Stimulated activated CD8-positive, alpha-beta memory T cell treated with anti-CD3 and anti-CD28 coated beads, Interleukin-7, amount 100 ng/mL, for 1 hour (primary cell): ENCODE measurements at places on chromosomes 11 and 22.

DNA sequence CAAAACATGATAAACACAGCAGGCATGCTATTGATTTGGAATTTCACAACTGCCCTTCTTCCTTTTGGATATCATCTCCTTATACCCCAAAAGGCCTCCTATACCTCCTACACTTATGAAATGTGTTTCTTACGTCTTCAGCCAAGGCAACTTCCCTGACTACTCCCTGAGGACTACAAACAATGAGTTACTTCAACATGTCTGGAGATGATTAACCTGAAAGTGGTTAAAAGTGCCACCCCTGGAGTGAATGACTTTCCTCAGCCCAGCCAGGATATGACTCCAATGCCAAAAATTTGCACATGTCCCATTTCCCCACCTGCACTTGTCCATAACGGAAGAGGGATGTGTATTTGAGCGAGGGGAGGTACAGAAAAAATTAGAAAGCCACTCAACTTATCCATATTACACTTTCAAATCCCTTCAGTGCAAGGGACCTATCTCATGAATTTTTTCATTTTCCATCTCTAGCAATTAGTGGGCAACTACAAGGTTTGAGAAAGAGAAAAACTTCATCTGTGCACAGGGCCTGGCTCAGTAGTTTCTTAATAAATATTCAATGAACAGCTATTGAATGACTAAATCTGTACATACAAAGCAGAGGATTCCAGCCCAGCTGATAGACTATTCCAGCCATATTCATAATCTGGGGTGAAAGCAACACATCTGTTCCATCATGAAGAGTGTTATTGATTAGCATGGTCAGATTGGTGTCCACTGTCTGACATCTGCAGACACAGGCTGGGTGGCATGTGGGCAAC, 36.8 kb downstream of the KIRREL3 start:
- no peak for DNase-seq

GRCh38 chr22:34914846-34915245, 151.1 kb upstream of the ISX start:
- no peak for DNase-seq

GRCh38 chr11:44518968-44519550, 46.4 kb upstream of the CD82 start:
- DNase-seq: no peak

DNA sequence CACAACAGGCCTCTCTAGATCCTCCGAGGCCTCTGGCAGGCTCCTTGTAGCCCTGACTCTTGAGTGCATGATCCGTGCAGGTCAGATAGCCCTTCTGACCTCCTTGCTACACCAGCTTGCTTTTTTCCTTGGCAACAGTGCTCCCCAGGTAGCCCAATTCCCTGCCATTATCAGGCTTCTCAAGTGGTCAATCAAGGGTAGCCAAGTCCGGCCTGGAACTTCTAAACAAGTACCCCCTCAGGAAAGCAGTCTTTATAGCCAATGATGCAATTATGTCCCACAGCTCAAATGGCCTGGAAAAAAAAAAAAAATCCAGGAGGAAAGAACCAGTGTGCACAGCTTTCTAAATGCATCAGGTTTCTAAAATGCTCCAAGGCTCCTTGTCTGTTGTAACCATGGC, 59.8 kb downstream of the TENM4 start:
- no peak for DNase-seq

DNA sequence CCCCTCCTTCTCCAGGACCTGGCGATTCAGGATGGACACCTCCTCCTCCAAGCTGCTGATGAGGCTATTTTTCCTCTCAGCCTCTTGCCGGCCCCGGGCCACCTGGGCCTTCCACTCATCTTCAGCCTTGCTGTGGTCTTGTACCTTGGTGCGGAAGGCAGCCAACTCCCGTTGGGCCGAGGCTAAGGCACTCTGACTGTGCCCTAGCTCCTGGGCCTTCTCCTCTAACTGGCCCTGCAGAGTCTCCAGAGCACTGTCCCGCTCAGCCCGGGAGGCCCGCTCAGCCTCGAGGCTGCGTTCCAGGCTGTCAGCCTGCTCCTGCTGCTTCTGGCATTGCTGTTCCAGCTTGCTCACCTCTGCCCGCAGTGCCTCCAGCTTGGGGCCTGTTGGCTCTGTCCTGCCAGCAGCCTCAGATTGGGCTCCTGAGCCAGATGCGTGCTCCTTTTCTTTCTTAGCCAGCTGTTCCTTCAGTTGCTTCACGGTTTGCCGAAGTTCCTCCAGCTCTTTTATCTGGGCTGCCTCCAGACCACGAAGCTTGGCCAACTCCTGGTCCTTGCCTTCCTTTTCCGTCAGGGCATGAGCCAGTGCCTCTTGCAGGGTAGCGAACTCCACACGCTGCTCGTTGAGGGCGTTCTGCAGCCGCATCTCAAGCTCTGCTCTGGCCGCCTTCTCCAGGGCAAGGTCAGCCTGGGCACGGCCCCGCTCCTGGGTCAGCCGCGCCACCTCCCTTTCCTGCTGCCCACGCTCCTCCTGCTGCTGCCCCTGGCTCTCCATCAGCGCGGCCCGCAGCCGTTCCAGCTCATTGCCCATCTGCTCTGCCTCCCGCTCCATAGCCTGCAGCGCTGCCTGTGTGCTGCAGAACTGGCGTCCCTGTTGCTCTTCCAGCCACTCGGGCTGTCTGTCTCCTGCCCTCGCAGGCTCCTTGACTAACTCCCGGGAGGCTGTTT, 15.3 kb downstream of the IL18BP start:
- no peak for DNase-seq

DNA sequence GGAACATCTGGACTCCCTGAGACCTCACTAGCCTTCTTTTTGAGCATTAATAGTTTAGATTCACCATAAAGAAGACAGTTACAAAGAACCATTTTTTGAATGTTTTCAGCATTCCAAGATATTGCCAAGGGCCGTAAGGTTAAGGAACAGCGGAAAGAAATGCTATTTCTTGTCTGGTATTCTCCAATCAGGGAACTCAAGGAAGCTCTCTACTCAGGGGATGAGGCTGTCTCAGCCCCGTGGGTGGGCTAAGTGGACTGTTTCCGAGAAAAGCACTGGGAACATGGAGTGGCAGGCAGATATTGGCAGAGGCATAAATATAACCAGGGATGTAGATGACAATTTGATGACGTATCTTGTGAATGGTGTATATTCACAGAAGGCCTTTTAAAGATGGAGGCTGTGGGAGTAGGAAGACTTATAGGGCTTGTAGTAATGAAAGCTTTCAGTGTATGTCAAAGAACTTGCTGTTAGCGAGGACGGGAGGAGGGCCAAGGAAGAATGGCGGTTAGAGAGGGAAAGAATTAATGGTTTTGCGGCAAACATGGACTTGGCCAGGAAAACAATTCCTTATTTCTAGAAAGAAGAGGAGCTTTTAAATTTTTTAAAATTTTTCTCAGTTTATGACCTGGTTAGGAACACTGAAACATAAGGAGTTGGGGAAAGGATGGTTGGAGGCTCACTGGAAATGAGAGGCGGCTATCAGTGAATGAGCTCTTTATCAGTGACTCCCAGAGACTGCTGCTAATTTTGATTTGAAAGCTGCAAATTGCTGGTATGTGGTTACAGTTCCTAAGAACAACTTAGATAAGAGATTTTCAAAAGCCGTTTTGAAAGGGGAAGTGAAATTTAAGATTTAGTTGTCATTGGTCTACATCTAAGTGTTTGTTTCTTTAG, 64.6 kb downstream of the ST3GAL4 start:
- DNase-seq: no peak
